ENCODE measurements at places on chromosomes 2 and 18. TPM values are rescaled to one million over a fixed set of nuclear protein-coding genes. Genes with fewer than 3 reads are reported as not detected.

FAM110C gene
- total RNA-seq = 0.82 TPM

RTKN gene
- 11.8 TPM for total RNA-seq

HRH4 gene
- not detected for total RNA-seq

NOSTRIN gene
- total RNA-seq = 0.43 TPM

AQP4 gene
- not detected for total RNA-seq

SERPINB7 gene
- total RNA-seq = not detected

REG3G gene
- total RNA-seq = not detected

All from pericardium fibroblast (primary cell).